ENCODE measurements at places on chromosomes 6 and 20. TPM values are rescaled to one million over a fixed set of nuclear protein-coding genes. Genes with fewer than 3 reads are reported as not detected.

Gene ADGRF4
- not detected for total RNA-seq

Gene SCUBE3
- total RNA-seq = 0.04 TPM

Gene DEFB112
- total RNA-seq = not detected

Gene SNAP25
- 0.61 TPM for total RNA-seq

Gene MAP7
- total RNA-seq = 1.3 TPM

Gene THBD
- not detected for total RNA-seq

DNA sequence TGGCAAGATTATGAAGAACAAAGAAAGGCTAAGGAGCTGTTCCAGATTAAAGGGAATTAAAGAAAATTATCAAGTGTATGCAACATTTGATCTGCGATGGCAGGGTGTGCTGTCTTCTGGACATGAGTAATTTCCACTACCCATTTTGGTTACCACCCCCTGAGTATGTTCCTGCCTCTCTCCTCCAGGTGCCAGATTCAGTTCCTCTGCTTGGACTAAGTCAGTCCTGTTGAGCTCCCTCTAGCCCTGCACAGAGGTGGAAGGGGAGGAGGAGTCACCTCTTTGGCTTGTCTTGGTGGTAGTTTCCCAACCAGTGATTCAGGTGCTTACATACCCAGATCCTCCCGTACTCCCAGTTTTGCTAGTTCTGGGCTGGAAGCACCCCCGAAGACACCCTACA, 22.2 kb upstream of the SNRPB2 start:
- DNase-seq = no peak

- no peak for DNase-seq
Measured at GRCh38 chr20:32226391-32226790, 18.7 kb downstream of the POFUT1 start.

GRCh38 chr6:28597924-28598722, 72.4 kb downstream of the GPX5 start:
- no peak for DNase-seq

- DNase-seq = peak; percentile 94
Measured at GRCh38 chr20:20860078-20860806, 147.8 kb upstream of the RALGAPA2 start.

GRCh38 chr6:64123761-64124633, 488.4 kb downstream of the PHF3 start:
- DNase-seq = no peak
